ENCODE measurements at places on chromosomes 5 and 9.
A peak's percentile ranks its signal among the peaks of the same experiment; 100 is the strongest.

DNA sequence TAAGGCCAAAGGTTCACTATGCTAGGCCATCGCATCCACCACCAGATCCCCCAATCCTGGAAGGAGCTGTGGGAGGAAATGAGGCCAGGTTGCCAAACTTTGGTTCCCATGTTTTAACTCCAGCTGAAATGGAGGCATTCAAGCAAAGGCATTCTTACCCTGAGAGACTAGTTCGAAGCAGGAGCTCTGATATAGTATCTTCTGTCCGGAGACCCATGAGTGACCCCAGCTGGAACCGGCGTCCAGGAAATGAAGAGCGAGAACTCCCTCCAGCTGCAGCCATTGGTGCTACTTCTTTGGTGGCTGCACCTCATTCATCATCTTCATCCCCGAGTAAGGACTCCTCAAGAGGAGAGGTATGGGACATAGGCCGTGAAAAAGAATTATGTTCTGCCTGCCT, 75.6 kb downstream of the GAPVD1 start:
- no peak for DNase-seq

DNA sequence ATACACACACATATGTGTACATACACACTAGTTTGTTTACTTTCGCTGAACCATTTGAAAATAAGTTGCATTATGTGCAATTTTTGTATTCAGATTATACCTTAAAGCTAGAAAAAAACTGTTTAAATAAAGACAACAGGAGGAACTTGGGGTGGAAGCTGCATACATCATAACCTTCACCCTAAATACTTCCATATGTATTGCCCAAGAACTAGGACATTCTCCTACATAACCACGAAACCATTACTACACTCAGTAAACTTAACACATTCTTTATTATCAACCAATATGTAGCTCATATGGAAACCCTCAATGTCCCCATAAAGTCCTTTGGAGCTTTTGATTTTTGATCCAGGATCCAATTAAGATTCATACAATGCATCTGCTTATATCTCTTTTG, 83.3 kb downstream of the GIN1 start:
- no peak for DNase-seq

- no peak for DNase-seq
These were observed 89.3 kb downstream of the MARCHF11 start for GRCh38 chr5:16090270-16090669.

DNA sequence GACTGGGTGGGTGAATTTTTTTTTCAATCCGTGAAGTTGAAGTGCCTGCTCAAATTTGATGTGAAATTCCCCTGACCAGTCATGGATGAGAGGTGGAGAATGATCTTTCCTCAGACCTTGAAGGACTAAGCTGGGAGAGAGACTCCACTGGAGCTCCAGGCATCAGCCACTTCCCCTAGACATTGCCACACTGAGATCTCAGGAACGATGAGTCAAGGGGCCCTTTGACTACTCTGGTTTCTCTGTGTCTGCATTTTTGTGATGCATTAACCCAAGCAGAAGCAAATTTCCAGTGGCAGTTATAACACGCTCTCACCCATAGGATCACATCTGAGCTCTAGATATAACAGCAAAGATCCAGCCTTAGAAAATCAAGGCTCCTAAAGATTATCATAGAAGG, 171.2 kb upstream of the KIF2A start:
- DNase-seq: no peak

DNA sequence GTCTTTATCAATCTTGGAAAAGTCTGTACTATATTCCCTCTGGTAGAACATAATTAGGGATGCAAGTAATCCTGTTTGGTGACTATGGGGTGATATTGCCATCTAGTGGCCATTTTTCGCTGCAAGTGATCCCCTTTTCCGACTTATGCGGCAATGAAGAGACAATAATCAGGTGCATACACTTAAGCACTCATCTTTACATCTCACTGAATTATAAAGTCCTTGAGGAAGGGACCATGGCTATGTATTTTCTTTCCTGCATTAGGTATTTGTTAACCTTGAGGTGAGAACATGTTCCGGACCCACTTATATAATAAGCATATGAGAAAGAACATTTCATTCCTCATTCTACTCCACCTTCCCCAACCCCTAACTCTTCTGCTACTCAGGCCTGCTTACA, 19.6 kb upstream of the LIX1 start:
- peak; percentile 37 for DNase-seq

GRCh38 chr5:94378062-94378461, 240.3 kb downstream of the KIAA0825 start:
- no peak for DNase-seq

DNA sequence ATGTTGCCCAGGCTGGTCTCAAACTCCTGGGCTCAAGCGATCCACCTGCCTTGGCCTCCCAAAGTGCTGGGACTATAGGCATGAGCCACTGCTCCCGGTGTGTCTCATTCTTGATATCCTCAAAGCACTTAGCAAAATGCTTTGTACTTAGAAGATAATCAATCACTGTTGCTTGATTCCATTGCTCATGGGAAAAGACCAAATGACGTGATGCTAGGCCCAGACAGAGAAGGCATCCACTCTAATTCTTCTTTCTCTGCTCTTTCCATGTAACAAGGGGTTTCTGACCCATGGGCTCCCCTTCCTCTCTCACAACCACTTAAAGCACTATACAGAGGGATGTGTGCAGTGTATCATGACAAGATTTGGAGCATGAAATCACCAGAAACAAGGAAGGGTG, 83.0 kb downstream of the APBA1 start:
- no peak for DNase-seq

DNA sequence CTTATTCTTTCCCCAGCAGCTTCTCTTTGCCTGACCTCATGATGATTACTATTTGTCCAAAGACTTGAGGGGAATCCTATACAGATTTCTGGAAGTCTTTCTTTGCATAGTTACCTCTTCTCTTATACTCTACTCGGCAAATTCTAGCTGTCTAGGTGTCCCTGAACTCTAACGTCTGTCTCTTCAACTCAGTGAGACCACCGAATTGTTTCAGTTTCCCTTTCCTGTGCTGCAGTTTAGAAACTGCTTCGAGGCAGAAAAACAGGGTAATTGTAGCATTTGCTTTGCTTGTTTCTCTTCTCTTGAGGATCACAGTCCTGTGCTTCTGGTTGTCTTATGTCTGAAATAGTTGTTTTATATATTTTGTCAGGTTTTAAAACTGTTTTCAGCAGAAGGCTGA, 14.8 kb downstream of the LVRN start:
- no peak for DNase-seq

DNA sequence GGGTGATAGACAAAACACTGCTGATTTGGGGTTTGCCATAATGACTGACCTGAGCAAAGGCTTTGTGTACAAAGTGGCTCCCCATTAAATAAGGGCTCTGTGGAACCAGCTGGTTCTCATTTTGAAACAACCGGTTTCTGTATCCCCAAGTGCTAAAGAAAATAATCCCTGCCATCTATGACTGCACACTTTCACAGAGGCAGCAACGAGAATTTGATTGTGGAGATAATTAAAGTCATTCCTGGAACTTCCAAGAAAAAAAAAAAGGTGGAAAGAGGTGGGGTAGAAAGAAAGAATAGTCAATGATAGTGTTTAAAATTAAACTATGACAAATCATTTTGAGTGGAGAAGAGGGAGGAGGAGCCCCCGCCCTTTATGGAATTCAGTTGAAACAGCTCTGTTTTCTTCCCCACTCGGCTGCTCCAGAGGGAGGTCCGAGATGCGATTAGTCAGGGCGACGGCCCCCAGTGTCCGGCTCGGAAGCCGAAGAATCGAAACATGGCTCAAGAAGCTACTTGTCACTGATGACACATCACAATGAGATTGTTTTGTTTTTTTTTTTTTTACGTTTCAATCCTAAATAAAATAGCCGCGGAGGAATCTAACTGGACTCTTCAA, 38.4 kb downstream of the EBF1 start:
- DNase-seq: no peak

Measured in posterior cingulate gyrus (tissue), 11 donors.